Vein endothelial cell (primary cell): ENCODE measurements at places on chromosomes 5 and 9. TPM values are rescaled to one million over a fixed set of nuclear protein-coding genes. Genes with fewer than 3 reads are reported as not detected.

HTR4 gene
- total RNA-seq = 0.10 TPM in 1 of 2 replicates, not detected in the other

CCL27 gene
- total RNA-seq = not detected in 2 replicates

SH3PXD2B gene
- total RNA-seq = 40.8 and 48.3 TPM in 2 replicates

MARCHF11 gene
- not detected in 2 replicates for total RNA-seq

TDRD7 gene
- total RNA-seq = 14.6 and 14.7 TPM in 2 replicates

NDUFAF2 gene
- total RNA-seq = 14.7 and 22.1 TPM in 2 replicates

CD274 gene
- 26.7 and 30.4 TPM in 2 replicates for total RNA-seq

QRFP gene
- total RNA-seq = not detected in 2 replicates
